ENCODE measurements at places on chromosomes 4 and X. TPM values are rescaled to one million over a fixed set of nuclear protein-coding genes. Genes with fewer than 3 reads are reported as not detected.

Gene GRPR
- not detected for total RNA-seq

Gene CXCL6
- total RNA-seq = not detected

Gene KDM6A
- total RNA-seq = 18.9 TPM

Gene LEF1
- total RNA-seq = 302 TPM

Gene ANXA5
- total RNA-seq = 117 TPM

Gene DACH2
- not detected for total RNA-seq

Gene ACOX3
- total RNA-seq = 20.5 TPM

Gene POF1B
- total RNA-seq = 0.05 TPM

Gene RHOH
- total RNA-seq = 74.7 TPM

Gene LNX1
- not detected for total RNA-seq

Gene CFAP299
- not detected for total RNA-seq

Gene ARMCX2
- 13.6 TPM for total RNA-seq

Gene USP26
- total RNA-seq = not detected

Gene OPRPN
- not detected for total RNA-seq

Gene F8A3
- total RNA-seq = 32.6 TPM

Gene USP53
- 11.4 TPM for total RNA-seq

Data from activated CD4-positive, alpha-beta T cell treated with anti-CD3 and anti-CD28 coated beads for 36 hours (primary cell).